ENCODE measurements at places on chromosomes 4 and X.

DNA sequence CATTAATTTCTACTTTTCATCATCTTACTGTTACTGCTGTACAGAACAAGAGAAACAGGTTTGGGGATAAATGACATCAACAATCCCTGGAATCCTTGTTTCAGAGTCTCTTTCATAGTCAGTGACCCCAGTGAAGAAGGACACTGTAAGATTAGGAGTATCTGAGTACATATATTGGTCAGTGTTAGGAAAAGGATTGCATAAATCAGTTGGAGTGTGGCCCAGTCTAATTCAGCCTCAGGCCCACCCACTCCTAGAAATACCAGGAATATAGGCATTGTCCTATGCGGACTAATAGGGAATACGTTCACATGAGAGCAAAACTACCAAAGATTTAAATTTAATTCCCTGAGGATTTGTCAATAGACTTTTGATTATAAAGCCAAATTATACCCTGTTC is 237.8 kb downstream of the LDB2 start:
- no peak for DNase-seq

DNA sequence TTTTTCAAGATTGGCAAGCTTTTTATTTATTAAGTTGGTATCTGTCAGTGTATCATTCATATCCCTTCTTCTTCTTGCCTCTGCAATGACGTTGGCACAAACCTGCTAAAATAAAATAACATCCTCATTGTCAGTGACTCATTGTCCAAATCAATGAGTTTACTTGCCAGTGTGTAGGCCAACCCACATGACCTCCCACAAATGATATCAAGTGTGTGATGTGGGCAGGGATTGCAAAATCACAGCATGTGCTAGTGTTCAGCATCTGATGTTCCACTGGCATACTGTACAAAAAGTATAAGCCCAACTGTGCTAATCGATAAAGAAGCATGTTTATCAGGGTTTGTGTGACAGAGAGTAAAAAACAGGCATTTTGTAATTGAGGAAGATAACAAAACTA is 25.5 kb downstream of the GPAT3 start:
- DNase-seq = no peak

GRCh38 chr4:124631760-124632159 is 80.8 kb downstream of the ANKRD50 start:
- peak; percentile 96 for DNase-seq

- no peak for DNase-seq
Measured at GRCh38 chrX:66013194-66013816, 26.6 kb downstream of the VSIG4 start.

GRCh38 chr4:113880240-113881028 is 99.0 kb downstream of the ARSJ start:
- DNase-seq = no peak

DNA sequence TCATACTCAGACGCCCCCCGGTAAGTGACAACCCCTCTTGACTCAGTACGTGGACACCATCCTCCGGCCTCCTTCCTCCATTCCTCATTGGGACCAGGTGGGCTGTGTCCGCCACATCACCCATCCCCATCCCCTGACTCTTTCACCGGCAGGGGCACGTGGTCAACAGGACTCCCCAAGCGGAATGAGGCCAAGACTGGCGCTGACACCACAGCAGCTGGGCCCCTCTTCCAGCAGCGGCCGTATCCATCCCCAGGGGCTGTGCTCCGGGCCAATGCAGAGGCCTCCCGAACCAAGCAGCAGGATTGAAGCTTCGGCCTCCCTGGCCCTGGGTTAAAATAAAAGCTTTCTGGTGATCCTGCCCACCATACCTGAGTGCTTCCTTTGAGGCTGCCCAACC is 5.0 kb downstream of the PQBP1 start:
- no peak for DNase-seq

DNA sequence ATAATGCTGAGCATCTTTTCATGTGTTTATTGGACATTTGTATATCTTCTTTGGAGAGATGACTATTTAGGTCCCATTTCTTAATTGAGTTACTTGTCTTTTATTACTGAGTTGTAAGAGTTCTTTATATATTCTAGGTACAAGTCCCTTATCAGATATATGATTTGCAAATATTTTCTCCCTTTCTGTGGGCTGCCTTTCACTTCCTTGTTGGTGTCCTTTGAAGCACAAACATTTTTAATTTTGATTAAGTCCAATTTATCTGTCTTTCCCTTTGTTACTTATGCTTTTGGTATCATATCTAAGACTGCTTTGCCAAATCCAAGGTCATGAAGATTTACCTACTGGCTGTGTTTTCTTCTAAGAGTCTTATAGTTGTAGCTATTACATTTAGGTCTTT is 113.2 kb downstream of the HNRNPD start:
- DNase-seq = no peak

GRCh38 chr4:94660614-94661013 is 97.1 kb upstream of the BMPR1B start:
- no peak for DNase-seq

DNA sequence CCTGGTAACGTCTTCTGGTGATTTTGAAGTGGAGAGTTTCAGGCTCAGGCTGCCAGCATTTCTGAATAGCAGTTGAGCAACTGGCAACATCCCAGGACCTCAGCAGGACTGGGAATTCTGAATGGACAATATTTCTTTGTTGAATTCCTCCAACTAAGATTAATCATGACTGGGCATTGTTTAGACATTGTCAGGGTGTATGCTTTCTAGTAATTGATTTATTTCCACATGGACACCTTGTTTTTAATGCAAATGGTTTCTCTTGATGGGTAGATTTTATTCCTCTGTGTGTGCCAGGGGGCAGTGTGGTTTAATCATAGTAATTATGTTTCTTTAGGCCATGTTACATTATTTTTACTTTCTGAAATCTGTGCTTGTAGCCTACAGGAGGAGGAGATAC is 1004.7 kb upstream of the LCORL start:
- no peak for DNase-seq

DNA sequence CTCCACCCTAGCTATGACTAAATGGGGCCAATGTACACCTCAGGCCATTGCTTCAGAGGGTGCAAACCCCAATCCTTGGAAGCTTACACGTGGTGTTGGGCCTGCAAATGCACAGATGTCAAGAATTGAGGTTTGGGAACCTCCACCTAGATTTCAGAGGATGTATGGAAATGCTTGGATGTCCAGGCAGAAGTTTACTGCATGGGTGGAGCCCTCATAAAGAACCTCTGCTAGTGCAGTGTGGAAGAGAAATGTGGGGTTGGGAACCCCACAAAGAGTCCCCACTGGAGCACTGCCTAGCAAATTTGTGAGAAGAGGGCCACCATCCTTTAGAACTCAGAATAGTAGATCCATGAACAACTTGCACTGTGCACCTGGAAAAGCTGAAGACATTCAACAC is 284.1 kb downstream of the ANTXR2 start:
- DNase-seq = no peak

GRCh38 chr4:152556283-152556682 is 20.4 kb upstream of the FBXW7 start:
- no peak for DNase-seq

DNA sequence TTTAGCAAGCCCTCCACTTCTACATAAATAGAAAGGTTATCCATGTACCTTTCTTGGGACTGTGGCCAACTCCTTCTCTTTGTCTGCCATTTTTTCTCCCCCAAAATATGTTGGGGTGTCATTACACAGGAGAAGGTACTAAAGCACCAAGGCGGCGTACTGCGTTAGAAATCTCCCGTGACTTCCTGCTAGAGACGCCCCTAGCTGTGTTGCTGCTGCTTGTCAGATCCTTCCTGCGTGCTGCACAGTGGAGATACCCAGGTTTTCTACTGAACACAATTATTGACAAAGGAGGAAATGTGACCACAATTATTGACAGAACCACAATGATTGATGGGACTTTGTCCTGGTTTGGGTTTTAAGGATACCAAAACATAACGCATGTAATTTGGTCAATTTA is 97.7 kb downstream of the EFHC2 start:
- DNase-seq = no peak

DNA sequence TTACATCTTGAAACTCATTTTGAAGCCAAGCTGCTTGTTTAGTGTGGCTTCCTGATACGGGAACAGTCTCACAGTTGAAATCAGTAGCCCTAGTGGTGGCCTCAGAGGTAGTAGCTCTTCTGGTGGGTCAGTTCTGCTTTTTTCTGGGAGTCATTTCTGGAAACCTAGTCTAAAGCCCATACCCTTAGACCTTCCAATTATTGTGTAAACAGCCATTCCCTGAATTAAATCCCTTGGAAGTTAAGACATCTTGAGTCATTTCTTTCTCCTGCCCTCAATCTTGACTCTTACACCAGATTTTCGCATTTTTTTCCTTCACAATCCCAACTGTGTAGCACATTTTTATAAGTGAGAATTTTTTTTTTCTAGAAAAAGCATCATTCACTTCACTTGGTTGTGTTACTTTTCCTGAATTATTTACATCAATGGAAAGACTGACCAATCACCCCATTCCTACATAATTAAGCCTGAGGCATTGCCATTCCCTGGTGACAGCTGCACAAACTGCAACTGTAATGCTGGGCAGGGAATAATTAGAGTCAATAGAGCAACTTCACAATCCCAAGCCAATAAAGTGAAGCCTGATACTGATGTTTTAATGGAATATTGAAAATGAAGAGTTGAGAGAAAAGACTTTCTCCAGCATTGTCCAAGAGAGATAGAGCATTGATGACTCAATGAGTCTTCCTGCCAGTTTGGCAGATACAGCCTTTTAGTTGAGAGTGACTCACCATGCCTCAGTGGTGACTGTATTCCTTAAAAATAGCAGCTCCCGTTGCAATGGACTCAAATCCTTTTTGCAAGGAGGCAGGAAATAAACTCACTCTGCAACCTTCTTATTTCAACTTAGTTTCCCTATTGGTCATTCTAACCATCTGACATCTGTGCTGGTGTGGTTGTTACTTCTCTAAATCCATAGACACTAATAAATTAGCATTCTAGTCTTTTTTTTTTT is 13.0 kb upstream of the SEPSECS start:
- peak; percentile 90 for DNase-seq

GRCh38 chr4:81628489-81628888 is 156.8 kb upstream of the RASGEF1B start:
- DNase-seq = no peak

DNA sequence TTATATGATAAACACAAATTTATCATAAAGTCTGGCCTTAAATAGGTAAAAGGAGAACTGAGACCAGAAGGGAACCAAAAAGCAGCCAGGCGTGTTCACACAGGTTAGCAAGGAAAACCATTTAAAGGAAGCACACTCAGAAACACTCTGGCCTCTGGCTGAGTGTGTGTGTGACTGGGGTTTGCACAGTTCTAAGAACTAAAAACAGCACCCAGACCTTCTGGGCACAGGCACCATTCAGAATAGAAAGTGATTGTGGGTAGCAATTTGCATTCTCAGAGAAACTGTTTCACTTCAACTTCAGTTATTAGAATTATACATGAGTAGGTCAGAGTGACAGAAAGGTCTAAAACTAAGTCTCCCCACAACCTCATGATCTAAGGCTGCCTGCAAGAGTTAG is 10.0 kb downstream of the GPR82 start:
- no peak for DNase-seq

DNA sequence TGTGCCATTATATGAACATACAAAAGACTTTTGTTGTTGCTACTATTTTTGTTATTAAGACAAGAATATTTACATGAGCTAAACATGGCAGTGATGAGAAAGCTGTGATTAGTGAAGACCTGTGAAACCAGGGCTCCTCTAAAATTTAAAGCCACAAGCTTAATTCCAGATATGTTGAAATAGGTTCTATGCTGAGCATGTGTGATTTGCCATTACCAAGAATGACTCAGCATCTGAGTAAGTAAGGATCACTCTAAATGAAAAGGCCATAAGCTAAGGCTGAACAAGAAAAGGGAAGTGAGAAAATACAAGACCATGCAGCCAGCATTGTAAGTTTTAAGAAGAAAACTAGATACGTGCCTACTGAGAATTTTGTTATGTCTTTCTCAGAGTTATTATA is 75.9 kb upstream of the CAMK2D start:
- no peak for DNase-seq
